Muscle of arm (tissue), 14 donors: ENCODE measurements at places on chromosomes 3 and 15. TPM values are rescaled to one million over a fixed set of nuclear protein-coding genes. Genes with fewer than 3 reads are reported as not detected.

Gene LYZL4
- not detected for polyA plus RNA-seq

Gene SUMF1
- 16.7 TPM for polyA plus RNA-seq

Gene DAZL
- 0.08 TPM for polyA plus RNA-seq

Gene NTRK3
- 2.9 TPM for polyA plus RNA-seq

Gene NCK1
- polyA plus RNA-seq: 30.9 TPM

Gene KIF23
- 20.2 TPM for polyA plus RNA-seq

Gene MUC13
- polyA plus RNA-seq: not detected

Gene SEMA5B
- 17.6 TPM for polyA plus RNA-seq

Gene SLC27A2
- 0.12 TPM for polyA plus RNA-seq

Gene LRRIQ4
- polyA plus RNA-seq: not detected

Gene OR4F15
- polyA plus RNA-seq: not detected

Gene SAMD7
- polyA plus RNA-seq: not detected

Gene IL17RD
- 25.4 TPM for polyA plus RNA-seq

Gene EXD1
- polyA plus RNA-seq: not detected

Gene CGNL1
- polyA plus RNA-seq: 8.8 TPM

Gene SPTBN5
- 4.2 TPM for polyA plus RNA-seq

Gene IL20RB
- polyA plus RNA-seq: 0.86 TPM

Gene TMEM207
- polyA plus RNA-seq: not detected

Gene ITIH3
- polyA plus RNA-seq: 1.5 TPM

Gene POTEB2
- polyA plus RNA-seq: not detected

Gene CDHR4
- not detected for polyA plus RNA-seq

Gene BOC
- 83.9 TPM for polyA plus RNA-seq

Gene PDCD7
- polyA plus RNA-seq: 19.7 TPM

Gene ELL3
- 2.2 TPM for polyA plus RNA-seq

Gene LTK
- polyA plus RNA-seq: 14.1 TPM

Gene EIF1B
- not detected for polyA plus RNA-seq

Gene GNAT1
- polyA plus RNA-seq: 0.23 TPM
